Skeletal muscle cell (primary cell): ENCODE measurements at places on chromosomes 1 and 21.

DNA sequence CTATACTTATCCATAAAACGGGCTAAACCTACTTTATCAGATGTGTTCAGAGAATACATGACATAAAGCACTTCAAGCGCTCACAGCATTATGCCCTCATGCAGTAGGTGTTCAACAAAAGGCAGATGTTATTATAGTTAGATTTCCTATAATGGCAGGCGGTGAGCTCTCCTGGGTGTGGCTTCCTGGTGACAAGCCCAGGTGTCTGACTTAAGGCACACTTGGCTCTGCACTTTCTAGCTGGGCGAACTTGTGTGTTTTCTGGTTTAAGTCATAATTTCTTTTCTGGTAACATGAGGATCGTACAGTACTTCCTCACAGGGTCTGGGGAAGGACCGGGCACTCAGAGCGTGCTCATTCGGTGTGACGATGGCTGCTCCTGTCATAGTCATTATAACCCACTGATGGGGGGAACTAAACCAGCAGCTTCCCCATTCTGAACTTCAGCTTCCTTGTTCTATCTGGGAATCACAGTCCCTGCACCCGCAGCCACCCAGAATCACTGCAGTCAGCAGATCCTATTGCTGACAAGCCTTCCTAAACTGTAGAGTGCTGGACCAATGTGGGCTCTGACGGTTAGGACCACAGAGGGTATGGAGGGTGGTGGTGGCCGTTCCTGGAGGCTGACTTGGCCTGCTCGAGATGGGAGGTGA lies 52.8 kb downstream of the IGSF21 start:
- no peak for DNase-seq

DNA sequence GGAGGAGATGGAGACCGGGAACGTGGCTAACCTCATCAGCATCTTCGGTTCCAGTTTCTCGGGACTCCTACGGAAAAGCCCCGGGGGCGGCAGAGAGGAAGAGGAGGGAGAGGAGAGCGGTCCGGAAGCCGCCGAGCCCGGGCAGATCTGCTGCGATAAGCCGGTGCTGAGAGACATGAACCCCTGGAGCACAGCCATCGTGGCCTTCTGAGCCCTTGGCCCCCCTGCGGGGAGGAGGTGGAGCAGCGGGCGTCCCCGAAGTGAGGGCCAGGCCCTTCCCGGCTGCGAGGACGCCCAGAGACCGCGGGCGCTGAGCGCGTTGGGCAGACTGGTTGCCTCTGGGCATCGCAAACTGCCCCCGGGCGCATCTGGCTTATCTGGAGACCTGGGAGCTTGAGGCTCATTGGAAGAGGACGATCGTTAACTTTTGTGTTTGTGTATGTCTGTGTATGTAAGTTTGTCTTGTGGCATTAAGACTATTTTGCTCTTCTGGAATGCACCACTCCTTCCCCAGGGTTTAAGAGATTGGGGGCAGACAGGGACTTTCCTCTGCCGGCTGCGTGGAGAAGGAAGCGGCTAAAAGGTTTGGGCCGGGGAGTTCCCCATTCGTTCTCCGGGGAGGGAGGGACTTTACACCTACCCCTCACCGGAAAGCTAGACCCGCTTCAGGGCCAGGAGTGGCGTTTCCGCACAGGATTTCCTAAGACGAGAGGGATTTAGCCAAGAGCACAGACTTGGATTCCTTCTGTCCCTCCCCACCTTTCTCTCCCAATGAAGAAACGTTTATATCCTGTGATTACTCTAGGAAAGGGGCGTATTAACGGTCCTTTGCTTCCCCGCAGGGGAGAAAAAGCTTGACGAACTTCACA lies 1.4 kb downstream of the IER5 start:
- DNase-seq: no peak

DNA sequence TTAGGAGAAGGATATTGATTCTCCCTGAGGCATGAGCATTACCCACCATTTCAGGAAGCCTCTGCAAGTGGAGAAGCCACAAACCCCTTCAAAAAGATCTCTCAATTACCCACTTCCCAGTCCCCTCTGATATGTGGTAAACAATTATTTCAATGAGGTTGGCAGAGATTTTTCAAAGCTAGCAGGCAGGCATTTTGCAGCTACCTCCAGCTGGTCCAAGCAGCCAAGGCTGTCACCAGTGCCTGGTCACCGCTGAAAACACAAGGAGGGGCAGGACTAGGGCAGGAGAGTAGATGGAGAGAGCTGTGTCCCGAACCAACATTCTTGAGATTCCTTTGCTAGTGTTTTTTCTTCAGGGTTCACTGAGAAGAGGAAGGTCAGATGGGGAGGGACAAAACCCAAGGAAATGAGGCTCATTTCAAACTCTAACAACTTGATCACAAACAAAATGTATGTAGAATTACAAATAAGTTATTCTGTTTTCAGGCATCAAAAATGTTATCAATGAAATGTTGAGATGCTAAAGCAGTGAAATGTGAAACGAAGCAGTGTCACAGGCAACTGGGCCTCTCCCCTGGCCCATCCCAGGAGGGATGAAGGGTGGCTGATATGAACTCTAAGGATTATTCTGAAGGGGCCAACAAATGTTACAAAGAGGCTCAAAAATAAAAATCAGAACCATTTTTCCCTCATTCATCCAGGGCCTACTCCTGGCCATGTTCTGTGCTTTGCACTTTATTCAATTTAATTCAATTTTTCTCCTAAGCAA lies 22.3 kb downstream of the APP start:
- DNase-seq: no peak

DNA sequence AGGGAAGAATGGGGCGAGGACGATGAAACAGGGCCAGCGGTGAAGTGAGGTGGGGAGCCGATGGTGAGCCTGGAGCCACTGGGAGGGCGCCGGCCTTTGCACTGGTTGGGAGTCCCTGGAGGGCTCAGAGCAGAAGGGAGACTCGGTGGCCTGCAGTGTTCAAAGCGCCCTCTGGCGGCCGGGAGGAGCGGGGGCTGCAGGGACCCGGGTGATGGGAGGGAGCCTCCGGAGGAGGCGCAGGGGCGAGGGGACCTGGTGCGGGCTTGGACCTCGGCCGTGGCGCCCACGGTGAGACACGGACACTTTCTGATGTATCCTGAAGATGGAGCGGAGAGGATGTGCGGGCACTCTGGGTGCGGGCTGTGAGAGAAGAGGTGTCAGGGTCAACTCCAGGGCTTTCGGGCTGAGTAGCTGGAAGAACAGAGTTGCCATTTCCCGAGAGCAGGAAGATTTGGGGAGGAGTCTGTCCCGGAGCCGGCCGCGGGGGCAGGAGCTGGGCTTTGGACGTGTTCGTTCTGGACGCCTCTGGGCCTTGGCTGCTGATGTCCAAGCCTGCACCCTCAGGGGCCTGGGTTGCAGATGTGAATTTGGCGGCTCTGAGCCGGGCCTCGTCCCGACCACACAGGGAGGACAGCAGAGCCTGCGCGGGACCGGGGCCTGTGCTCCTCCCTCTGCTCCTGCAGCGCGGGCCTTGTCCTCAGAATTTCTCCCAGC lies 29.7 kb downstream of the HEYL start:
- no peak for DNase-seq

GRCh38 chr1:10730985-10731384 lies 65.5 kb downstream of the CASZ1 start:
- DNase-seq: no peak

GRCh38 chr1:65105596-65105995 lies 42.4 kb upstream of the AK4 start:
- no peak for DNase-seq

- no peak for DNase-seq
Measured at GRCh38 chr1:10242811-10243210, 32.4 kb downstream of the KIF1B start.

DNA sequence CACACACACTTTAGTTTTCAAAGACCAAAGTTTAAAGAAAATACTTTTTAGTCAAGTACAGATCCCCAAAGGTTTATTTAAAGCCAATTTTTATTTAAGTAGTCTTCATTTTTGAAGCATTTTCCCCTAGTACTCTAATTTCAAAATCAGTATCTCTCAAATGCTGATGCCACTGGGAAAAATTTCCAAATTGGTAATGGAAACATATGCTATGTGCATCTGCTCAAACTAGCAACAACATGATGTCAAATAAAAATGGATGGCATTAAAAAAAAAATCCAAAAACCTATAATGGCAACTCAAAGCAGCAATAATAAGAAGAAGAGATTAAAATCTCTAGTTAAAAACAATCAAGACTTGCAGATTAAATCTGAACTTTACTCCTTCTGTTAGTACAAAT lies 58.6 kb downstream of the ZNHIT6 start:
- DNase-seq: no peak
